ENCODE measurements at places on chromosomes 2 and 18.

DNA sequence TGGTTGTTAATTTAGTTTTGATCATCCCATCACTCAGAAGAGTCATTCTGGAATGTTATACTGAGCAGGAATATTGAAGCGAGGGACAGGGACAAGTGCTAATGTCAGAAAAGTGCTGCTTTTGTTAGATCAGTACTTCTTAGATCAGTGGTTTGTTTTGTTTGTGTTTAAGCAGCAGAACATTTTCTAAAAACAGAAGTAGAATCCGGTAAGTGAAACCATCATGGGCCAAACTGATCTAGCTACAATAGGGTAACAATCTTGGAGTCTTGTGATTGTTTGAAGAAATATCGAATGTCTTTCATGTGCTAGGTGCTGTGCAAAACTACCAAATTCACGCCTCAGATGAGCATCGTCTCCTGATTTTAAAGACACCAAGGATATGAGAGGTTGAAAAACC is 45.1 kb upstream of the SEC11C start:
- DNase-seq: no peak

- no peak for DNase-seq
These were observed 298.4 kb downstream of the LPIN1 start for GRCh38 chr2:12044857-12045256.

- DNase-seq: no peak
These were observed 145.9 kb downstream of the GFPT1 start for GRCh38 chr2:69241093-69241492.

DNA sequence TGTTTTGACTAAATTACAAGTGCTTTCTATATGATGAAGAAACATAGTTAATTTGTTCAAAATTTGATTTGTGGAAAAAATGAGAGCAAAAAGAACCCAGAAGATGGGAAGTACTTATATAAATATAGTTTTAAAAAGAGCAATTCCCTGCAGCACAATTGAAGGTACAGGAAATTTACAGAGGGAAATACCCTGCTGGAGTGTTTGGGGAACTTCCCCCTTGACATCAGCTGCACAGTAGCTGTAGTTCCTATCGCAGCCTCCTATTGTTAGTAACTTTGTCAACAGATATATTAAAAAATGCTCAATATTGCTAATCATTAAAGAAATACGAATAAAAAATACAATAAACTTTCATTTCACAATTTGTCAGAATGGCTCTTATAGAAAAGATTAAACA is 1118.8 kb upstream of the ZEB2 start:
- DNase-seq: no peak

DNA sequence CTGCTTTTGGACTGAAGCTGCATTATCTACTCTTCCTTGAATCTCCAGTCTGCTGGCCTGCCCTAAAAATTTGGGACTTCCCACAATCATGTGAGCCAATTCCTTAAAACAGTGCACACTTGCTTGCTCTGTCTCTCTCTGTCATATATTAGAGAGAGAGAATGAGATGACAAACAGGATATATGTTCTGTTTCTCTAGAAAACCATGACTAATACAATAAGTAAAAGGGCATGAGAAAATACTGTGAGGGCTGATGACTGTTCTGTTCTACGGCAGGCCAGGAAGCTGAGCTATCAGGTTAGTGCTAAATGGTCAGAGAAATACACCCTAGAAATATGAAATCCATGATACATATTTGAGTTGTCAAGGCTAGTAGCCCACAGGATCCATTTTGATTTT is 1896.8 kb upstream of the CELF4 start:
- DNase-seq: no peak

- peak; percentile 30 for DNase-seq
These were observed 88.5 kb downstream of the DYNAP start for GRCh38 chr18:54679318-54680149.

- DNase-seq: no peak
These were observed 28.9 kb upstream of the CDH19 start for GRCh38 chr18:66632756-66633155.

DNA sequence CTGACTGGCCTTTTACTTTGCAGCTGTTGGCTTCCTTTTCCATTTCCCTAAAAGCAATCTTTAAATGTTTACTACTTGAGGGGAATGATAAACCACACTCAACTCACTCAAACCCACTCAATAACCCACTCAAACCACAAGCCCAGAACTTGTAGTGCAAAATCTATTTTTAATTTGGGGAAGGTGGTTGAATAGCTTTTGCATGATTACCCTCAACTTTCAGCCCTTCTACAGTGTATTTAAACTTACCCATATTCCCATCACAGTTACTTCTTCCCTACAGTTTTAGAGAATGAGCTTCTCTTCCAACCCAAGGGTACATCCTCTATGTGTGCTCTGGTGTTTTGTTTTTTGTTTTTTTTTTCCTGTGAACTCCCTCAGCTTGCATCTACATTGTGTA is 636.1 kb downstream of the TDRD15 start:
- no peak for DNase-seq

DNA sequence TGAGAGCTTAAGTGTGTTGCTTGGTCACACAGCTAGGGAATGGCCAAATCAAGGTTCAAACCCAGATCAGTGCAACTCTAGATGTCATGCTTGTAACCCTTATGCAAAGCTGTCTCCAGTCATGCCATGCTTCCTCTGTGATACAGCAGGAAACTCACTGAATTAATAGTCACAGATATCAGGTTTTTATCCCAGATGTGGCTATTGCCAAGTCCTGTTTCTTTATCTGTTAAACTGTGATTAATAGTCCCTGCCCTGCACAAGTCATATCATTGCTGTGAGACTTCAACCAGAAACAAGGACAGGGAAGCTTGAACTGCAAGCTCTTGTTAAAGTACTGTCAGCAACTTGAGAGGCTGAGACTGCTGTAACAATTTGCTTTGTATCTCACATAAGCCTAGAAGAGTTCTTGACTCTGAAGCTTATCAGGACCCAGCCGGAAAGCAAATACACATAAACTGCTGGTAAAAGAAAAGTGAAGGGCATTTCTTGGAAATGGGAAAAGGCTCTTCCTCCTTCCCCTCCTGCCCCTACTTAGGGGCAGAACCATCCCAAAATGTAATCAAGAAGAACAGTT is 609.0 kb downstream of the DCC start:
- DNase-seq: no peak

GRCh38 chr2:108575132-108575966 is 41.1 kb downstream of the LIMS1 start:
- DNase-seq: no peak

DNA sequence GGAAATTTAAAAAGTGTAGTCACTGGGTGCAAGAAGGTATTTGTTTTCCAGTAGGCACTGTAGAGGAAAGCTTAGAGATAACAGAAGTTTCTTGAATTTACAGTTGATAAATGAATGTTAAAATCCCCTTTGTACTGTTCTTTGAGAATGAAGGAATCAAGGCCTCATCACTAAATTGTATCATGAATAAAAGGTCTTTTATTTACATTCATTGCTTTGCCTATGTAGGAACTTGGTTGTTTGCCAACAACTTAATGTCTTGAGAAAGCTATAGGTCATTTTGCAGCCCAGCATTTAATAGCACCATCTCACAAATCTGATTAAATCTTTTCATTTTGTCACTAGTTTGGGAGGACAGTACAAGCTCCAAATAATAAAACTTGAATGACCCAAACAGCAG is 213.9 kb upstream of the ITGA4 start:
- no peak for DNase-seq

- DNase-seq: no peak
These were observed 3.5 kb upstream of the CROCC2 start for GRCh38 chr2:240902615-240903041.
